Substantia nigra (tissue), 51 donors: ENCODE measurements at places on chromosomes 2 and 18.

DNA sequence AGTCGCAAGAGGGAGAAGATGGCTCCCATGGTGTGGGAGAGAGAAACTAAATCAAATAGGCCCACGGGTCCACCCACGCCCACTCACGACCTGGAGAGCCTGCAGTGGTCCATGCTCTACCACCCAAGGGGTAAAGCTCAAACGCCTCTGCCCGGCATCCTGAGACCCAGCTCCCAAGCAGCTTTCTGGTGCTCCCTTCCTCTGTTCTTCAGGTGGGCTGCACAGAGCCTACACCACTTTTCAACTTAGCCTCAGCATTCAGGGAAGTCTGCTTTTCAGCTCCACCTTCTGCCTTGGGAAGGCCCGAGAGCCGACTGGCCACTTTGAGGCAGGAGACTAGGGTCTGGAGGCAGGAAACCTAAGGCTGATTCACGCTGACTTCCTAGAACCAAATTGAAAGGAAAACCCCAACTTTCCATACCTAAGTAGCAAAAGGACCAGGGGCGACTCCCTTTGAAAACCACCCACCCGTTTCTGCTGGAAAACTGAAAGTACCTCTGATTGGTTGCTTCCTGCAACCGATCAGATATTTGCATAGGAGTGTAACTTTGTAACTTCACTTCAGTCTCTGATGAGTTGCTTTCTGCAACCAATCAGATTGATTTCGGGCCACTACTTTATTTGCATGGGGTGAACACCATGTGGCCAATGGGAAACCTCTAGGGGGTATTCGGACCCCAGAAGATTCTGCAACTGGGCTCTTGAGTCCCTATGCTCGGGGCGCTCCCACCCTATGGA, 26.8 kb upstream of the SPATA3 start:
- no peak for DNase-seq

GRCh38 chr2:219272995-219273394, 6.2 kb upstream of the DNAJB2 start:
- no peak for DNase-seq

DNA sequence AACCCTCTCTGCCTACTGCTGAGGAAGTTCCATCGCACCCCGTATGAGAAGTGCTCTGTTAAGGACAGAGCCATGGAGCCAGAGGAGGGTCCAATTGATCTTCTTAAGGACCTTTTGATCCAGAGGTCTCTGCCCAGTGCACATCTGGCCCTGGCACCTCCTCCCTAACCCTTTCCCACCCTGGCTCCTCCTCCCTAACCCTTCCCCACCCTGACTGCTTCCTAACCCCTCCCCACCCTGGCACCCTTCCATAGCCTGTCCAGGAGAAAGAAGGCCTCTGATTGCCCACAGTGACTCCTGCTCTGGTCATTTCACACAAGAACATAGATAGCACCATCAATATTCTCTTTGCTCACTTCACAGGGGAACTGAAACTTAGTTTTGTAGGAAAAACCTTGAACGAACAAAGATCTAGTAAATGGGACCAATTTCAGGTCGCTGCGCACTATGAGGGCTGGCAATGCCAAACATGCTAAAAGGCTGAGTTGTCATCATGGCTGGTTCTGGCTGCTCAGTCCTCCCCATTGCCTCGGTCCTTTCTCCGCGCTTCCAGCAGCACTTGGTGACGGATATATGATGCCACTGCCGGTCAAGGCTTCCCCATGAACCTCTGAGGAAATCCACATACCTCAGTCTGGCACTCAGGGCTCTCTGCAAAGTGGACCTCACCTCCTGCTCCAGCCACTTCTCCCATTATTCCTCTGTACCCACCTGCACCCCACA, 49.2 kb downstream of the PKDCC start:
- DNase-seq: no peak

DNA sequence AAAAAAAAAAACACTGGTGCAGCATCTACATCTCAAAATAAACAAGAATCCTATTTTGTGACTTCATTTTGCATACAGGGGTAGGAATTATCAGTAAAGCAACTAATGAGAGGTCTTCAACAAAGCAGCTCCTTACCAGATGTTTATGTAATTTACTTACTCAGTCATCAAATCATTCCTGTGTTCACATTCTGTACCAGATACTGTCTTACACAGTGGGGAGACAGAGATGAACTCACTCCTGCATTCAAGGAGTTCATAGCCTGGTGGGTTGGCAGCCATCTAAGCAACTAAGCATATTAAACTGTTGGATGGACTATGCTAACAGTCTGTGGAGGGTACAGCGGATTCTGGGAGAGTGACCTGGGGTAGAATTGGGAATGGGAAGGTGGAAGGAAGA, 169.0 kb downstream of the OSR1 start:
- DNase-seq: no peak

GRCh38 chr2:219386532-219387280, 1.0 kb downstream of the DNPEP start:
- DNase-seq: no peak

- no peak for DNase-seq
Observed at GRCh38 chr2:180775711-180776110, 204.7 kb upstream of the UBE2E3 start.

DNA sequence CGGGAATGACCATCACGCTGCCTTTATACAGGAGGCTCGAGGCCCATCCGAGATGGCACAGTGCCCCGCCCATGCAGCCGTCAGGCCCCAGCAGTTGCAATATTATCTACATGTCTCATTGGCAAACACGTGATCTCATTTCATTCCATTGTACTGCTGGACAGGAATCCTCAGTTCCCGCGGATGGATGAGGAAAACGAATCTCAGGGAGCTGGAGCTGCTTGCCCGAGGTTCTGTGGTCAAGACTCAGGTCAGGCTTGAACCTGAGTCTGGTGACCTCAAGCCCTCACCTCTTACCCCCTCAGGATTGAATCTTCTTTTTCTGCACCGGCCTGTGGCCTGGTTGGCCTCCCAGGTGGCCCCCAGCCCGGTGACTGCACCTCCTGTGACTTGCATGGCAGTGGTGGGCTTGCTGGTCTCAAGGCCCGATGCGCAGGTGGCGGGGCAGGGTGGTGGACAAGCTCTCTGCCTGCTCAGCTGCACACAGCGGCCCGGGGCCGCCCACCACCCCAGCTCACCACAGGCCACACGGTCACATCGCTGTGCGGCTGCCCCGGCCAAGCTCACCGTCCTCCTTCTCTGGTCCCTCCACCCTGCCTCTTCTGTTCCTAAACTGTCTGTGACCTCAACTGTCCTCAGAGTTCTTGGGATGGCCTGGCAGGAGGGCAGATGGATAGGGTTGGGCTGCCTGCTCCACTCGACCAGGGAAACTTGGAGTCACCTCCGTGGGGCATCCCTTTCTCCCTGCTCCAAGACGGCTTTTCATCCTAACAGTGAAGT, 52.0 kb upstream of the HS6ST1 start:
- DNase-seq: no peak

DNA sequence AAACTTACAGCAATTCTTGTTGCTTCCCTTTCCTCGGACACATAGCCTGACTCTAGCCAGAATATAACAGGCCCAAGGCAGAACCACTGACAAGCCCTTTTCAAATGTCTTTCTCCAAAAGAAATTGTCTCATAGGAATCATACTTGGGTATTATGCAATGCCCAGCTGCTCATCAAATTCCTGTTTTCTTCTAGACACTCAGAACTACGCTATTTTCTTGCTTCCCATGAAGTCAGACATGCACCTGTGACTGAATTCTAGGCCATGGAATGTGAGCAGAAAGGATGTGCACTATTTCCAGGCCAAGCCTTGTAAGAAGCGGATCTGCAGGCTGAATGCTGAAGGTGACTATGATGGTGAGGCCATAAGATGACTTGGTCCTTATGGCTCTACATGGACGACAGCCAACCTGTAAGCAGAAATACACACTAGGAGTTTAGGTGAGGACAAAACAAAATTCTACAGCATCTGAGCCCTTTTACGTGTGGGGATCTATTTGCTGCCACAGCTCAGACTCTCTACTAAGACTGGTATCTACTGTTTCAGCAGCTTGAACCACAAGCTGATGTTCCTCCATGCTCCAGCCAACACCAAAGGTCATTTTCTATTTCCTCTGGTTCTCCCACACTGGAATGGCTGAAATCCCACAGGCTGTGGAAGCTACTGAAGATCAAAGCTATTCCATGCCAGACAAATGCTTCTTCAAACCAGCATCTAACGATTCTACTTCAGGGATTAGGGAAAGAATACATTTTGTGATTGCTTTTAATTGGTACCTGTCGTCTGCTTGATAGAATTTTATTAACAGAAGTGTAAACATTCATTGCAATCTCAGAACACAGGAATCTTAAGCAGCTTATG, 378.7 kb downstream of the RBM43 start:
- no peak for DNase-seq

DNA sequence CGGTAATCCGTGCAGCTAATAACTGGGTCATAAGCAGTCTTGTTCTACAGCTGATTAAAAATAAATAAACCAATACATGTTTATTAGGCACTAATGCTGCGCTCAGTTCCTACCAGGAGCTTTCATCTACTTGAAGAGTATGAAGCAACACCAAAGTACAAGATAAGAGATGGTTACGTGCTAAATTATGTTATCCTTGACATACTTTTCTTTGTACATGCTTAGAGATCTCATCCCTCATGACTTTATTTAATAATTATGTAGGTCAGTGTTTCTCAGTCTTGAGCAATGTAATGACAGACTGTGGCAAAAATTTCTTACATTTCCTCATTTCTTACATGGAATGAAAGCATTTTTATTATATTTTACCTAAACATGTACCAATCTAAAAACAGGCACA, 54.6 kb upstream of the COBLL1 start:
- no peak for DNase-seq

DNA sequence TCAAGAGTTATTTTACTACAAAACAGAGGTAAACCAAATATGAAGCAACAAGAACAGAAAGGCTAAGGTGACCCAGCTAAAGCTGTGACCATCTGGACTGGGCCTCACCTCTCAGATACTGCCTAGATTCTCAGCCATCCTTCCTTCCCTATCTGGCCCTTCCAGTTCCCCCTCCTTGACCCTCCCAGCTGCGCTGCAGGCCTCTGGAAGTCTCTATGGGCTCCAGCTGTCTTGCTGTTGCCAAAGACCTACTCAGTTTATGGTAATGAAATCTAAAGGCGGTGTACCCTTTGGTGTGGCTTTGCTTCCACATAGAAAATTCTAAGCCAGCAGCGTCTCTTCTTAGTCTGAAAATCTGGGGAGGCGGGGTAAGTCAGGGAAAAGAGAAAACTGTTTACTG, 55.7 kb downstream of the ARHGEF33 start:
- DNase-seq: no peak

DNA sequence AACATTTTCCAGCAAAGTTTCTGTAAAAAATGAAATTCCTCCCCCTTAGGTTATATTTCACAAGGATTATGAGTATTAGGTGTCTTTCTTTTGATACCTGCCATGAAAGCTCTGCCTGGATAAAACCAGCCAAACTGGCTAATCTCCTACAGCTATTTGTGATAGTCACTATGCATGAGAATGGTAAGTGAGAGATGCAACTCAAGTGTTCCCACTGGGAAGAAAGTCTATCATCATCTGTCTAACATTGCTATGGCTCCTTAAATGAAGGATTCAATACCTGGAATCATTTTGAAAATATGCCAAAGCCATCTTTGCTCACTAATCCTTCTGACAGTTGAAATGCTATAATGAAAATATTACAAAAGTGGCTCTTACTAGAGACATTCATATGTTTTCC, 339.9 kb upstream of the LRRTM4 start:
- no peak for DNase-seq

- DNase-seq: no peak
Observed at GRCh38 chr2:119681203-119681867, 2.3 kb downstream of the TMEM177 start.

GRCh38 chr2:54999182-54999581, 51.1 kb downstream of the RTN4 start:
- no peak for DNase-seq

- DNase-seq: no peak
Observed at GRCh38 chr2:145910416-145910815, 1390.5 kb upstream of the ZEB2 start.

DNA sequence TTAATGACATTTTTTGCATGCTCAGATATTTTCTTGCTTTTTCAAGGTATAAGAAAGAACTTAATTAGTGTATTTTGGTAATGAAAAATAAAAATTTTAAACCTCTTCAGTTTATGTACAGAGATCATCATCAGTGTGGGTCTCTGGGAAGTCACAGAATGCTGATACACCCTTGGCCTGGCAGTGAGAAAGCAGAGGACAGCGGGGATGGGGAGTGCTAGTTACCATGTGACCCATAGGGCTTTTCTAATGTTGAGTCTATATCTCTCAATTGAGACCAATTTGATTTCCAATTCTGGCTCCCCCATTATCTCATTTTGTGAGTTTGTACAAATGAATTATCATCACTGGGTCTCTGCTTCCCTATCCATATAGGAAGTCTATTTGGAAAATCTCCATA, 305.7 kb downstream of the CYRIA start:
- no peak for DNase-seq

GRCh38 chr18:9433671-9434121, 41.6 kb upstream of the RALBP1 start:
- no peak for DNase-seq

GRCh38 chr2:181998041-181998835, 12.6 kb downstream of the PPP1R1C start:
- DNase-seq: no peak

GRCh38 chr2:230671117-230671516, 41.5 kb upstream of the CAB39 start:
- DNase-seq: no peak

GRCh38 chr2:216985658-216986141, 125.8 kb upstream of the TNP1 start:
- DNase-seq: no peak

DNA sequence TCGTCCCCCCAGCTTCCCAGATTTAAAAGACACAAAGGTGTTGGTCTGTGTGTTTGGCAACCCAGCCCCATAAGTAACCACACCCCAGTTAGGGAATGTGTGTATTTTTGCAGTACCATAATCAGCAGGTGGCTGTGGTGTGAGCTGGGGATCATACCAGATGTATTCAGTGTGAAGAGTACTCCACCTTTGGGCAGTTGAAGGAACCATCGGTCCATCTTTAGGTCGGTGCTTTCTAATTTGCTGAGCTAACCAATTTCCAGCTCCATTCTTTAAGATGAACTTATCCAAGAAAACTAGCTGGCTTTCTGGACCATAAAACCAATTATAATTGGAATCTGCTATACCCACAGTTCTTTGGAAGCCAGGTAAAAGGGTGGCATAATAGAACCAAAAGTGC, 3.2 kb downstream of the DSEL start:
- no peak for DNase-seq

- no peak for DNase-seq
Observed at GRCh38 chr2:231519975-231520555, 10.2 kb downstream of the NMUR1 start.

DNA sequence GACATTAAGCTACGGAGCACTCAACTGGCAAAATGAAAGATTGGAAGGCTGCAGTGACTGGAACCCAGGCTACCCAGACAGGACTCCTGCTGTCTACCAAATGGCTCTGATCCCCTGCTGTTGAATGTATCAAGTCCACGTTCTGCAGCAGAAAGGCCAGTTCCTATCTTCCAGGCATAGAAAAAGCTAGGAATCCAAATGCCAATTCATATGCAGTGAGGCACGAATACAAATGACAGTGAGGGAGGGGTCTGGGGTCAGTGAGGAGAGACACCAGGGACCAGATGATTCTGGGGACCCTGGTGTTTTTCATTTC, 5.3 kb downstream of the NRP2 start:
- no peak for DNase-seq
